ENCODE measurements at places on chromosomes 7 and 10.
A peak's percentile ranks its signal among the peaks of the same experiment; 100 is the strongest.

- DNase-seq, result no peak
Measured at GRCh38 chr10:130167707-130168106, 31.5 kb downstream of the GLRX3 start.

DNA sequence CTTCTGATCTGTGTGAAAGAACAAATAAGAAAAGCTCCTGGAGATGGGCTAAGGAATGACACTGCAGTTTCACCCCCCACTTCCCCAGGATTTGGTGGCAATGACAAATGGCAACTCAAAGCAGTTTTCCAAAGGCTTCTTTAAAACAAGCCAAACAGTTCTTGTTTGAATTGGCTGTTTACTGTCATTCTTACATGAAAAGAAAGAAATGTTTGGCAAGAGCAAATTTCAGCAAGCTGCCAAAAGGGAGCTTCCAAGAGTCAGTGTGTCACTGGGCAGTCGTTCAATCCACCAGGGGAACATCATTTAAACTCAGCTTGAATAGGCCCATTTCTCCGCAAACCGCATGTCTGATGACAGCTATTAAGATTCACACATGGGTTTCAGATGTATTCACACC is 119.0 kb upstream of the RHOBTB1 start:
- peak; percentile 60 for DNase-seq

DNA sequence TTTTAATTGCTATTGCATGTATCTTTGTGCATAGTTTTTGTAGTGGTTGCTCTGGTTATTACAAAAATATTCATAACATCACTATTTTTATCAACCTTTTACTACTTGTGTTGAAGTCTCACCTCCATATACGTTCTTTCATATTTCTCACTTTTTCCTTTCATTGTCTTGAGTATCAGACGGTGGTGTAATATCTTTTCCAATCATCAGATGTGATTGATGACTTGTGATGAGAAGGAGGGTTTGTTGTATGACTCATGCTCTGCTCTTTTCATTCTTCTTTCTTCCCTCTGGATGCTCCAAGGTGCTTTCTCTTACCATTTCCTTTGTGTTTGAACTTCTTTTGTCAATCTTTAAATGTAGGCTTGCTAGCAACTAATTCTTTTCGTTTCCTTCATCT is 310.2 kb downstream of the TNS3 start:
- DNase-seq, result no peak

- DNase-seq, result no peak
Measured at GRCh38 chr7:32163896-32164295, 93.7 kb upstream of the PDE1C start.

DNA sequence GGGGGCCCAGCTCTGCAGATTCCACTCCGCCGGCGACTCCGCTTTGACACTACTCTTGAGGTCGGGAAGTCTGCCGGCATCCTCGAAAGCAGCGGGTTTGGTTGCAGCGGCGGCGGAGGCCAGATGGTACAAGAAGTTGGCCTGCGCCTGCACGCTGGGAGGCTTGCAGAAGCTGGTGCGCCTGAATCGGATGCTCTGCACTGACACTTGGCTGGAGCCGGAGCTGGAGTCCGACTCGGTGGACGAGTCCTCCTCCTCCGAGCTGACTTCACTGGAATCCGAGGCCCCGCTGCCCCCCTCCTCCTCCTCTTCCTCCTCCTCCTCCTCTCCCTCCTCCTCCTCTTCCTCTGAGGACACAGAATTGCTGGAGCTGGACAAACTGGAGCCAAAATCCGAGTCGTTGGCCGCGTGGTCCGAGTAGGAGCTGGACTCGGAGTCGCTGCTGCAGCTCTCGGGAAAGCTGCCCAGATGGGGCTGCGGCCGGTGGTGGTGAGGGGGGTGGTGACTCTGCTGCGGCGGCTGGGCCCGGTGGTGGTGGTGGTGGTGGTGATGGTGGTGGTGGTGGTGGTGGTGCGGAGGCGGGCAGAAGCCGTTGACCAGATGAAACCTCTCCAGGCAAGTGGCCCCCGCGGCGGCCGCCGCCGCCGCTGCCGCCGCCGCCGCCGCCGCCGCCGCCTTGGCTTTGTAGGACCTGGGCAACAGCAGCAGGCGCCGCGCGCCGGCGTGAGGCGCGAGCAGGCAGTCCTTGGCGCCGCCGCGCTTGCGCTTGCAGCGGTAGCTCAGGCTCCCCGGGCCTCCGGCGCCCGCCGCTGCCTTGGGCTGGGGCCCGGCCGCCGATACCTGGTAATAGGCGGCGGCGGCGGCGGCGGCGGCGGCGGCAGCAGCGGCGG is 9.0 kb downstream of the SKIDA1 start:
- DNase-seq, result peak; percentile 82

GRCh38 chr10:11517150-11517549 is 94.3 kb downstream of the USP6NL start:
- DNase-seq, result no peak

- DNase-seq, result no peak
Measured at GRCh38 chr7:50926049-50926448, 143.4 kb upstream of the GRB10 start.

GRCh38 chr7:10874666-10875065 is 99.0 kb upstream of the PHF14 start:
- DNase-seq, result no peak

DNA sequence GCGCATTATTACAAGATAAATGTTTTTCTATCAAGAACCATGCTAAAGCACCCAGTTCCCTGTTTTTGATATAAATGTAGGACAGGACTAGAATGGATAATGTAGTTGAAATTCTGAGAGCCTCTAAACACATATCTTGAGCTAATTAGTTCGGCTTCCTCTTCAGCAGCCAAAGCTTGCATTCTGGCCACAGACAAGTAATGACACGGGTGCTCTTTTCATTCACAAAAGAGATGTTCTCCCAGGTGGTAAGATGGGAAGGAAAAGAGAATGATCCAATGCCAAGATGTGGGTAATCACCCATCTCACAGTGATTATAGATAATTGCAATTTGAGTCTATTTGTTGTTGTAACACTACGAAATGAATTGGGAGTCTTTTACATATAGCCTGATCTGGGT is 246.5 kb downstream of the KIAA1217 start:
- no peak for DNase-seq

GRCh38 chr7:99623091-99623693 is 6.4 kb downstream of the ZSCAN25 start:
- no peak for DNase-seq

DNA sequence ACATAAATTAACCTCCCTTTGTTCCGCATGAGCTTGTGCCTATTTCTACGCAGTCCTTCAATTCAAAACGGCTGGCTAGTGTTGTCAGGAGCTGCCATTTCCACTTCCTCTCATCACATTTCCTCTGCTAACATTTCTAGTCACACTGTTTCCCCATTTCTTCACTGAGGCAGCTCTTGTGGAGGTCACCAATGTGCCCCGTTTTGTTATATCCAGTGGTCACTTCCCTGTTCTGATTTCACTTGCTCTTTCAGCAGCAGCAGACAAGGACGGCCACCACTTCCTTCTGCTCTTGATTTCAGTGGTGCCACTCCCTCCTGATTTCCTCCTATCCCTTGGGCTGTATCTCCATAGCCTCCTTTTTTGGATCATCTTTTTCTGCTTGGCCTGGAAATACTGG is 64.8 kb upstream of the SEC61G start:
- DNase-seq, result no peak

DNA sequence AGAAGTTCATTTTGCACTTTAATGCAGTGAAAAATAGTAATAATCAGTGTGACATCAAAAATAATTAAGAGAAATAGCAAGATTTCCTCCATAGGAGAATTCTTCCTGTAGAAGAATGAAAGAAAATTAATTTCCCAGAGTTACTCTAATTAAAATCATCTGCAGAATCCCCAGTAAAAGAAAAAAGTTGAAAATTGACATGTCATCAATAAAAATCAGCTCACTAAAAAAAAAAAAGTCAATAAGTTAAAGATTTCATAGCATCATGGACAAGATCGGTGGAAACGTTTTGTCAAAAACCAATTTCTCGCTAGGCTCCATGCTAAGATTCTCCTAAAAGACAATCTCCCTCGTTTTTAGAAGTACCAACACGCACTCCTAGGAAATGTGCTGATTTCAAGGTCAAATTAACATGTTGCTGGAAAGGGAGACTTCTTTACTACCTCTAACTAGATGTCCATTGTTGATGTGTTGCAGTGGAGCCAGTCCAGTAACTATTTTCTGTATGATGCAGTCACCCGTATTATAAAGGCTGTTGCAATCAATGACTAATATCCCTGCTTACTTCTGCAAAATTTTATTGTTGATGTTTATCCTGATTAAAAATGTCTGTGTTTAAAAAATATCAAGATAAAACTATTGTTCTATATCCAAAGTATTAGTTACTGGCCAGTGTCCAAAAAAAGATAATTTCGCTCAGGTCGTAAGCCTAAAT is 591.9 kb upstream of the MGMT start:
- no peak for DNase-seq

DNA sequence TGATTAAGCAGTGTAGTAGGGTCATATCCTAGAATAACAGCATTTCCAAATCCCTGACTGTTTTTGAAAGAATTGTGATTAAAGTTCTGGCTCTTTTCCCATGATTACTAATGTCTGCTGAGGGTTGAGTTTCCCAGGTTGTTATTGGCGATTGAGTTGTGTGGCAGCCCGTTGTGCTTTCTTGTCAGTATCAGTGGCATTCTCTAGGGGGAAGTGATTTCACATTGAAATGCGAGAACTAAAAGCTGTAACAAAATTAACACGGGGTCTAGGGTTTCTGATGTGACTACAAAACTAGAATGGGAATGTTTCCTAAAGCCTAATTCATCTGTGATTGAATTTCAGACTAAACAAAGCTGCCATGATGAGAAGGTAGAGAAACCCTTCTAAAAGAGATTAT is 349.4 kb downstream of the EXOC4 start:
- no peak for DNase-seq

DNA sequence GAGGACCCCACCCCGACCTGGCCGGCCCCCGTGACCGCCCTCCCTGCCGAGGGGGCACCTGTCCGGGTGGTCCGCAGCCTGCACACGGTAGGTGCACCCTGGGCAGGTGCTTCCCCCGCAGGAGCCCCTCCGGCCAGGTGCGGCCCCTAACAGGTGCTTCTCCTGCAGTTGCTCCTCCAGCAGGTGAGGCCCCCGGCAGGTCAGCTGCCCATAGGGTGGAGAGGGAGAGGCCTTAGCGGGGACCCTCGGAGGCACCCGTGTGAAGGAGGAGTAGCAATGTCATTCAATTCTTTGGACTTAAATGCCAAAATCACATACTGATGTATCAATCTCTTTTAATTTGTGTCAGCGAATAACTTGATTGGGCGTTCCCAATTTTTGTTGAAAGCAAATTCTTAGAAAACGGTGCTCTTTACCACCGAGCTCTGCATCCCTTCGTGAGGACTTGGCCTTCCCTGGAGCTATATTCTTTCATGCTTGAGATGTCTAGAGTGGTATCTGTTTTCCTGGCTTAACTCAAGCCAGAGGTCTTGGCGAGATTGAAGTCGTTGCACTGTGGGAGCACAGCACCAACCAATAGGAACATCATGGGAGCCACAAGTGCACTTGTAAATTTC is 738 bp upstream of the NCAPG2 start:
- no peak for DNase-seq

- DNase-seq, result no peak
Measured at GRCh38 chr7:18425838-18426445, 69.6 kb upstream of the HDAC9 start.

- no peak for DNase-seq
Measured at GRCh38 chr10:68362590-68362989, 29.9 kb upstream of the PBLD start.

DNA sequence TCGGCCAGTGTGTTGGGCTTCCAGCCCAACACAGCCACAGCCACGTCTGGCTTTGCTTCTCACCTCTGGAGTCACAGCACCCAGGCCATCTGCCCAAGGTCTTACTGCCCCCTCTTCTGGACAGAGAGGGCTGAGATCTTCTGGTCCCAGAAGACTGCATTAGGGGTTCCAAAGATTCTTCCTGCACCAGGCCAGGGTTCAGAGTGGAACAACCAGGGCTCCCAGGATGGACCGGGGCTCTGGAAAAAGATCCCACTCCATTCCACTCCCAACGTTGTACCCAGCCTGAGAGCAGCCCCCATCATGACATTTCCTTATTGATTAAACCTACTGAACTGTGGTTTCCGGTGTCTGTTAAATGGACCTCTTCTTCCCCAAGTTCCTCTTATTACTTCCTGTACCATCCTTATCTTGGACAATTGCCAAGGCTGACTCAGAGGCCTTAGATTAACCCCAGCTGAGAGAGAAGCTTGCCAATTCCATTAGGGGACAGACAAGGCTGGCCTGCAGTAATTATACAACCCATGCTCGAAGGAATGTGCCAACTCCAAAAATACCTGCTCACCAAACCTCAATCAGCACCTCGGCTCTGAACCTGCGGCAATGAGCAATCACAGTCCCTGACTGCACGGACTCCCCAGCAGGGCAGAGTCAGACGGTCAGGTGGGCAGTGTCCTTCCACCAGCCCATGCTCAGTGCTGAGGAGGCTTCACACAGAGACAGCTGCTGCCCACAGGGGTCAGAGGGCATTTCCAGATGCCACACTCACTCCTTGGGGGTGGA is 47.9 kb upstream of the NPFFR1 start:
- DNase-seq, result peak; percentile 77

DNA sequence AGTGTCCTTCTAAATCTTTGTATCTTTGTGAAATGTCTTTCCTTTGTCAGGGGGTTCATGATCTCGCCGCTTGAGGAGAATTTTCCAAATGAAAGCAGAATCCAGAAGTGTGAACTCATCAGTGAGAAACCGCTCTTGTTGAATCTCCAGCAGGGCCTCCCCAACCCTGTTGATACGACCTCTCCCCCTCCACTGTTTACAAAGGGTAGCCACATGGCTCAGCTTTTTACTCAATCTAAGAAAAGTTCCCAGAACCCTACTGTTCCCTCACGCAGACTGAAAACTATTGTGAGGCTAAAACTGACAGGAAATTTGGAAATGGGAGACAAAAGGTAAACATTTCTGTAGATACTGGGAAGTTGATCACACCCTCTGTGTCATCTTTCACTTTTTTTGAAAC is 73.9 kb downstream of the SEMA3C start:
- no peak for DNase-seq

- no peak for DNase-seq
Measured at GRCh38 chr10:18399158-18399557, 252.2 kb downstream of the NSUN6 start.

DNA sequence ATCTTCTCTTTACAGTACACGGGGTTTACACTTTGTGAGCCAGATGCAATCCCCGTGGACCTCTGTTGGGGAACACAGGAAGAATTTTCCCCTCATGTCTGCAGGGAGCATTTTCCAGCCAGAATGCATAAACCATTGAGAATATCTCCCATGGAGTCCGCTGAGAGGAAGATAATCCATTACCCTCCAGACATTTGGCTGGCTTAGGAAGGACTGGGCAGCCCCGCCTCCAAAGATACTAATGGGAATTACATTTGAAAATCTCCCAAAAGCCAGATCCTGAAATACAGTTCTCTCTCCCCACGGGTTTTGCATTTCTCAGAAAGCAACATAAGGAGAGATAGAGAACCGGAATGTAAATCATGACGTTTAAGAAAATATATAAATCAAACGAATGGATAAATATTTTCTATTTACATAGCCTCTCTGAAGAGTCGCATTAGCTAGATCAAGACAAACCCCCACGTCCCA is 53.5 kb downstream of the TRIL start:
- no peak for DNase-seq

Measured in adrenal gland (tissue), 19 donors.